ENCODE measurements at places on chromosomes 12 and 14. TPM values are rescaled to one million over a fixed set of nuclear protein-coding genes. Genes with fewer than 3 reads are reported as not detected.

Gene CLEC2B
- total RNA-seq, result 24.3 TPM

Gene PPM1H
- 2.7 TPM for total RNA-seq

Gene ZFP36L1
- 195 TPM for total RNA-seq

Gene CD69
- not detected for total RNA-seq

Gene P2RX7
- total RNA-seq, result not detected

Gene SYNDIG1L
- not detected for total RNA-seq

Gene EML1
- 19.1 TPM for total RNA-seq

Gene CIPC
- 11.6 TPM for total RNA-seq

Gene MYF6
- not detected for total RNA-seq

Gene FANCM
- 3.5 TPM for total RNA-seq

Gene C12orf50
- total RNA-seq, result not detected

Gene TFCP2
- total RNA-seq, result 11.4 TPM

Gene LRFN5
- 19.6 TPM for total RNA-seq

Gene UBR7
- 17.0 TPM for total RNA-seq

Gene SDR9C7
- total RNA-seq, result not detected

Gene VDR
- 10.4 TPM for total RNA-seq

Data from cardiac ventricle fibroblast (primary cell).